Stimulated activated CD8-positive, alpha-beta memory T cell treated with anti-CD3 and anti-CD28 coated beads, Interleukin-4, amount 100 ng/mL, for 1 hour (primary cell): ENCODE measurements at places on chromosomes 16 and 17.

DNA sequence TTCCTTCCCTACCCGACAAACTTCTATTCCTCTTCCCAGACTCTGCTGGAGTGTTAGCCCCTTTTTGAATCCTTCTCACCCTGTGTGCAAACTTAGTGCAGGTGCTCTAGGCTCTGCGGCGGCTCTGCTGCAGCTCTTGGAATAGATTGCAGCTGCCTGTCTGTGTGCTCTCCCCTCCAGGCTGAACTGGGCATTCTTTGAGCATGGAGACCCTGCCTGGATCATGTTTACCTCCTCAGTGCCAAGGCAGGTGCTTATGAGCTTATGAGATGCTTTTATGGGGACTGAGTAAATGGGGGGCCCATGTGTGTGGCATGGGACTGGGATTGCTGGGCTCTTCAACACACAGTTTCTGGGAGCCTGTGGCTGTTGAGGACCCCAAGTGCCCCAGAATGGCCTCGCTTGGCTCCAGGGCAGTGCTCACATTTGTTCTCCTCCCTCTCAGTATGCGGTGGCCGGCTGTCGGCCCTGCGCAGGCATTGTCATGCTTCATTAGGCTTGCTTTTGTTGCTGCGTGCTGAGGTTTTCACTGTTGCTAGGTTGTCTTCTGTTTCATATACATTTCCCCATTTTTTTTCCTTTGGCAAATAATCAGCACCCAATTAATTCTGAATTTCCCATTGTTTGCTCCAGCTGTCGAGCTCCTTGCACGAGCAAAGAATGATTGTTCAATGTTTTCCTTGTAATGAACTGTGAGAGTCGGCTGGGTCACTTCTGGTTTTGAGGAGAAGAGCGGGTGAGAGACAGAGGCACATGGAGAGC lies 185.5 kb upstream of the NLRP1 start:
- DNase-seq: no peak

GRCh38 chr17:65457183-65457582 lies 104.3 kb downstream of the AXIN2 start:
- DNase-seq: no peak

DNA sequence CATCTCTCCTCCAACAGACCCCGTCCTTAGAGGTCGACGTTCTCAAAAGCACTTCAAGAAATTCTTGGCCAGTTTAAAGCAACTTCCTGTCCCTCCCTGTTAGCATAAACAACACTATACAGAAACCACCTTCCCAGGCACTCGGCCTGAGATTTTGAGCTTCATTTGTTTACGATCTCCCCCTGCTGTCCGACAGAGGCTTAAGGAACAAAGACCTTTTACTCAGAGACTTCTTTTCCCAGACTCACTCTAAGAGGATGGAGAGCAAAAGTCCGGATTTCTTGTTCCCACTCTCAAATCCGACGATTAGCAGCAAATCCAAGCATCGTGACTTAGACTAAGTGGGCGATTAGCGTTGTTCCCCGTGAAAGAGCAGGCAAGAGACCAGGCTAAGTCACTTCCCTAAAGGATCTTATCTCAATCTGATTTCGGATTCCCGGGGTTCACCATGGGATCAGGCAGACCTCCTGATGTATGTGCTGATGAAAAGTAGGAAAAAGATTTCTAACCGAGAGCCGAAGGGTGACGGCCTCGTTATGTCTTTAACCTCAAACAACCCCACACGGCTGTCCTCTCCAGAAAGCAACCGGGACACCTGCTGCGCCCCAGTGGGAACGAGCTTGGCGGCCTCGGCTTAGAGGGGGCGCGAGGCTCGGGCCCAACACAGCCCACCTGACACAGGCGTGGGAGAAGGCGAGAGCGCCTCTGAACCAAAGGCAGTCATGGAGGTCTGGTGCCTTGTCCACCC lies 598 bp downstream of the INPP5K start:
- peak; percentile 11 for DNase-seq

DNA sequence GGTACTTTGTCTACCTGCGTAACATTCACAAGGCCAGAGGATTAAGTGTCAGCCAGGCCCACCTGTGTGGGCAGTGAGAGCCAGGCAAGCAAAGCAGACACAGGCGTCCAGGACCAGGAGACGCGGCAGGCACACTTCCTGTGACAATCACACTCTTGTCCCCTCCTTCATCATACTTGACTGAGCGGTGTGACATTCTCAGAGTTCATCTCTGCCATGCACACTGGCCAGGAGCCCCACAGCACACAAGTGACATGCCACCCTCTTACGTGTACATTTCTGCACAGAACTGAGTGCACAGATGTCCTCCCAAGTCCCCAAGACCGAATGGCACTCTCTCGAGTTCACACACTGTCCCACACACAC lies 8.7 kb downstream of the PPP1R9B start:
- DNase-seq: no peak

GRCh38 chr16:54546521-54546920 lies 259.9 kb upstream of the IRX3 start:
- no peak for DNase-seq

DNA sequence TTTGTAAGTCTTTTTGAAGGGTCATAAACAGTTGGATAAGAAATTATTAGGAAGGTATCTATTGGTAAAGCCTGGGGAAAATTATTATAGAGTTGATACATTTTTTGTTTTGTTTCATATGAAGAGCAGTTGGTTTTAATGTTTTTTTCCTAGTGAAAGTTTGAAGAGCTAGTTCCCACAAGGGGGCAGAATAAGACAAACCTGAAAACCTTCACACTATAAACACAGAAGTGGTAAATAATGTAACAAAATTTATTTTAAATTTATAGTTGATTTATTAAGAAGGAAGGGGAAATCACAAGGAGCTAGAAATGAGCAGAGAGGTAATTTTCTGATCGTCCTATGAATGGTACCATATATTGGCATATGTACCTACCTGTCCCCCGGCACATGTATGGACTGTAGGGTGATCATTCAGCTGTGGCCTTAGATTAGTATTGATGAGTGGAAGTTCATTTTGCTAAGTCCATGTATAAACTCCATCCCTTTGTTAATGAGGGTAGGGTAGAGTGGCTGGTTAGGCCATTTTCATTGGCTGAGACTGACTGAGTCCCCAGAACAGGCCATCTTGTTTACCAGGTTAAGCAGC lies 116.3 kb downstream of the TANC2 start:
- DNase-seq: no peak

DNA sequence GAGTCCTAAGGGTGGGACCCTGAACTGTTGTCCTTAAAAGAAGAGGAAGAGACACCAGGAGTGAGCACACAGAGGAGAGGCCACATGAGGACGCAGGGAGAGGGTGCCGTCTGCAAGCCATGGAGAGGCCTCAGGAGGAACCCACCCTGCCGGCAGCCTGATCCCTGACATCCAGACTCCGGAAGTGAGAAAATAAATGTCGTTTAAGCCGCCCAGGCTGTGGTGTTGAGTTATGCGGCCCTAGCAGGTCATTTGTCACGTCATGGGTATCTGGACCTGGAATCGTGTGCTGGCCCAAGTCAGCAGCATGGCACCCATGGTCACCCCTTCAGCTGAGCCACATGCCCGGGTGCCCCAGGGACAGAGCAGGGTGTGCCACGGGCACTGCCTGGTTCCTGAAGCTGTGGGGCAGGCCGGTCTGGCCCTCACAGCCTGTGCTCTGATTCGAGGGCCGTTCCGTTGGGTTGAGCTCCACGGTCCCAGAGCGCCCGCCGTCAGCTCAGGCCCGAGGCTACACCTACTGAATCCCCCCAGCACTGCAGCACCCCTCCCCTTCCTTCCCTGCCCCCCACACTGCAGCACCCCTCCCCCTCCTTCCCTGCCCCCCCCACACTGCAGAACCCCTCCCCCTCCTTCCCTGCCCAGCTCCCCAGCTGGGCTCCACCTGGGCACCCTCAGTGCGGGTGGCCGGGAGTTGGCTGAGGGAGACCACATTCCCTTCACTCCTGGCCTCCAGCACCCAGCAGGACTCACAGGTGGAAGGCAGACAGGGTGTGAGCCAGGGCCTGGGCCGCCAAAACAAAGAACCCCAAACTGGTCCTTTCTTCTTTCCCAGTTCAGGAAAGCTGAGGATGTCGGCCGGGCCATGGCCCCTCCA lies 2.7 kb upstream of the CCDC57 start:
- no peak for DNase-seq

GRCh38 chr17:5630434-5630833 lies 46.1 kb upstream of the NLRP1 start:
- DNase-seq: no peak

- DNase-seq: peak; percentile 26
Measured at GRCh38 chr17:50479522-50480141, 972 bp downstream of the RSAD1 start.

GRCh38 chr16:71893888-71894228 lies 1.5 kb upstream of the IST1 start:
- DNase-seq: no peak

DNA sequence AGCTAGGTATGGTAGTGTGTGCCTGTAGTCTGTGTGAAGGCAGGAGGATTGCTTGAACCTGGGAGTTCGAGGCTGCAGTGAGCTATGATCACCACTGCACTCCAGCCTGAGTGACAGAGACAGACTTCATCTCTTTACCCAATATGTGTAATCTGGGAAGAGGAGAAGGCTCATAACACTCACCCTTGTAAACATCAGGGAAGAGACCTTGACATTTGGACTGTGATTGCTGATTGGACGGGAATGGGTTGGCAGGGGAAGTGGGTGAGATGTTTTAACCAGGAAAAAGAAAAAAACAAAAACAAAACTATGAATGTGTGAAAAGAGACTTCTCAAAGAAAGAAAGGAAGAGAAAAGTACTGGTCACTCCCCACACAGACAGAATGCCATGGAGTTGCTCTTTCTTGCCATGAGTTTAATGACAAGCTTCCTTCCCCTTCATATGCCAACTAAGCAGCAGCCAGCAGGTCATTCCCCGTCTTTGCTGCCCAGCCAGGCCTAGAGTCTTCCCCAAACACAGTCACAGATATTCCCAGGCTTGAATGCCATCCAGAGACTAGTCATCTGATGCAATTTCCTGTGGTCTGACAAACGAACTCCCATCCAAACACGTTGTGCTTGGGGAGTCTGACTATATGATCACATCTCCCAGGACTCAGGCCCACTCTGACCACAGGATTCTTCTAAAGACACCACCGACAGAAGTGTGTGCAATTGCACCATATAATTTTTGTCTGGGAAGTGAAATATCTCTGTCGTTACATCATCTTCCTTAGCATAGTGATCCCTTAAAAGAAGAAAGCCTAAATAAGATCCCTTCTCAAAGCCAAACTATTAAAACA lies 3.6 kb upstream of the XAF1 start:
- DNase-seq: no peak

DNA sequence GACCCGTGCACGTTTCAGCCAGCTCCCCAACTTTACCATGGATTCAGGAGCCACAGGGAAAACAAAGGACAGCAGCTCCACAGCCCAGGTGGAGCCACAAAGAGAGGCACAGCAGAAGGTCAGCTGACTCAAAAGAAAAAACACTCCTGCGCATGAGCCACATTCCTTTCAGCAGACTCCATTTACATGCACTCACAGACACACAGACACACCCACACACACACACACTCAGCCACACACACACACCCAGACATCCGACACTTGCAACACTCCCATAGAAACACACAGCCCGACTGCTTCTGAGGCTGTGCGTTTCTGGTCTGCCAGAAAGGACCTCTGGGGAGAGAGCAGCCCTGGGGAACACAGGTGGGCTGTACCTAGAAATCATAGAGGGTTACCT lies 2335.5 kb downstream of the TP53TG3F start:
- DNase-seq: no peak

- DNase-seq: no peak
Measured at GRCh38 chr16:86391486-86391885, 118.8 kb upstream of the FOXF1 start.

DNA sequence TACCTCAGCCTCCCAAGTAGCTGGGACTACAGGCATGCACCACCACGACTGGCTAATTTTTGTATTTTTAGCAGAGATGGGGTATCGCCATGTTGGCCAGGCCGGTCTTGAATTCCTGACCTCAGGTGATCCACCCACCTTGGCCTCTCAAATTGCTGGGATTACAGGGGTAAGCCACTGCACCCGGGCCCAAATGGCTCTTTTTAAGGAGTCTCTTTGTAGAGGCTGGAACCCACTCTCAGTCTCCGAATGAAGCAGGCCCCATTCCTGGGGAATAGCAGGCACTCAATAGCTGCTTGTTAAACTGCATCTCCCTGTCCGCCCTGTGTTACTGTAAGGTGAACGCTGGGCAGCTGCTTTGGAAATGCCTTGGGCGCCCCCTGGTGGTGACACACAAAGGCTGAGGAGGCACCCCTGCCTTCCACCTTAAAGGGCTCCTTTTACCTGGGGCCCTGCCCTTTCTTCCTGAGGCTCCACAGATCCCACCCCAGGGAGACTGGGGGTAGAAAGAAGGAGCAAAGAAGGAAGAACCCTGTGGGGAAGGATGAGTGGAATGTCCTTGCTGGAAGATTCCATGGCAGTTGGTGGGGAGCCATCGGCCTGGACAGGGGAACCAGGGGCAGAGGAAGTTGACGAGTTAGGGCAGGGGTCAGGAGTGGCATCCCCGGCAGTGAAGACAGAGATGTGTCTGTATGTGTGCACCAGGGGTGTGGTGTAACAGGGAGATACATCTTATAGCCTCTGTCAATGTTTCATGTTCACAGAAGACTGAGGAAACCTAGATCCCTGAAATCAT lies 6.1 kb upstream of the SP2 start:
- peak; percentile 96 for DNase-seq

DNA sequence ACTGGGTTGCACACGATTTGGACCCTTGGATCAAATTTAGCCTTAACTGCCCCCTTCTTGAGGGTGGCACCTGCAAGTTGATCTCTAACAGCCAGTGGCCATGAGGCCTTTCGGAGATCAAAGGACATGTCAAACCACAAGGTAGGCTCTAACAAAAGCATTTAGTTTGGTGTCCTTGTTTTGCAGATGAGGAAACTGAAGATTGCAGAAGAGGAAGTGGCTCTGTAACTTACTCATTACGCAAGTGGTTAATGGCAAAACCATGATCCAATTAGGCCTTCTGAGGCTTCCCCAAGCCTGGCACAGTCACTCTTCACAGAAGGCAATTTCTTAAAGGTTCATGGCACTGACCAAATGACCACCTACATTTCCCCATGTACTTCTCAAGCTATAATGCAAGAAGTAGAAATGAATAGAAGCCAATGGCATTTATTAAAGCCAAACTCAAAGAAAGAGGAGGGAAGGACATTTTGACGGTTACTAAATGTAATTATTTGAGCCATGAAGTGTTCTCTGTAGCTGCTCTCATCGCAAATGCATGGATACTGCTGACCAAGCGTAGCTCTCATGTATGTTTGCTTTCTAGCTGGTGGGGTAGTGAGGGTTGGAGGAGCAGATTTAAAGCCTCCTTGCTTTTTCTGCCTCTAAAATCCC lies 32.8 kb upstream of the ABCC12 start:
- DNase-seq: no peak

DNA sequence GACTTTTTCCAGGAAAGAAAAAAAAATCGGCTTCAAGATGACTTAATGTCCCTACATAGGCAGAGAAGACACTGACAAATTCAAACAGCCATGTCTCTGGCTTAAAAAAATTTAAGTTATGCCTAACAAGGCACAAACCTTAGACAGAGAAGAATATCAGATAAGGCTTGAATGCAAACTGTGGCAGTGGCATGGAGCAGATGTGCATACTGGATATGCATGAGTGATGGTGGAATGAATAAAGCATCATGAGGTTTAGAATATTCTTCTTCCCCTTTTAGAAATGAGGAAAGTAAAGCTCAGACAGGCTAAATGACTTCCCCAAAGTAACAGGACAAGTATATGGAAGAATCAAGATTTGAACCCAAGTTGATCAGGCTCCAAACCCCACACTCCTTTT lies 23.2 kb upstream of the WSCD1 start:
- DNase-seq: no peak
